Activated CD4-positive, alpha-beta T cell treated with anti-CD3 and anti-CD28 coated beads, Interleukin-2, Interleukin-6, amounts not matched to agents 100 ng/mL and 50 ng/mL, durations not matched to agents 16 hours and 8 hours (primary cell): ENCODE measurements at places on chromosomes 11 and 22.

DNA sequence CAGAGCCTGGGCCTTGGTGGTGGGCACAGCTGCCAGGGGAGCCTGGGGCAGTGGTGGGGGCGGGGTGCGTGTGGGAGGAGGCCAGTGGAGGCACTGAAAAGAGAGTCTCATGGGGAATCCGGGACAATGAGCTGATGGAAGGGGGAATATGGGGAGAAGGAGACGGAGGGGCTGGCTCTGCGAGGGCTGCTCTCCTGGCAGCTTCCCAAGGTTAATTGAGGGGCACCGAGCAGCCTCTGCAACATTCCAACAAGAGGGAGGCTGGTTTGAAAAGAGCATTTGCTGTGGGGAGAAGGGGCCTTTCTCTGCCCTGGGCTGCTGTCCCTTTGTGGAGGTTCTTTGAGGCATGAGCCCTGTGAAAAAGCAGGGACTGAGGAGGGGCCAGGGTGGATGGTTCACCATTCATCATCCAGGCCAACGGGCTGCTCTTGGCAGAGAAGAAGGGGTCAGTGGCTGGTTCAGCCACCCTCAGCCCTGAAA, 9.4 kb upstream of the IGSF9B start:
- DNase-seq, result no peak

DNA sequence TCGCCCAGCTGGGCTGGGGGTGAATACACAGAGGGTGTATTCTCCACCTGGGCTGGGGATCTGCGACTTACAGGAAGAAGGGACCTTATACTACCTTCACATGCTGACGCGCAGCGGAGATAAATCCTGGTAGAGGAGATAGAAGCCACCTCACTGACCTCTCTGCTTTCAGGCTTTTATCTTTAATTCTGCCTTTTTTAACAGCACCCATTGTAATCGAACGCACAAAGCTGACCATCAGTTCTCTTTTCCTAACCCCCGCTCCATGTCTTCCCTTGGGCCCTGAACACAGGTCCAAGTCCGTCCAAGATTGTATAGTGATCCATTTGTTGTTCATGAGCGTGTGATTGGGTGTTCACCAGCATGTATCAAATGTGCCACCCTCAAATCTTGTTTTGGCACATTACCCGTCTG, 664 bp upstream of the LAMTOR1 start:
- no peak for DNase-seq

GRCh38 chr11:7416080-7416479, 69.2 kb upstream of the OLFML1 start:
- DNase-seq, result no peak

DNA sequence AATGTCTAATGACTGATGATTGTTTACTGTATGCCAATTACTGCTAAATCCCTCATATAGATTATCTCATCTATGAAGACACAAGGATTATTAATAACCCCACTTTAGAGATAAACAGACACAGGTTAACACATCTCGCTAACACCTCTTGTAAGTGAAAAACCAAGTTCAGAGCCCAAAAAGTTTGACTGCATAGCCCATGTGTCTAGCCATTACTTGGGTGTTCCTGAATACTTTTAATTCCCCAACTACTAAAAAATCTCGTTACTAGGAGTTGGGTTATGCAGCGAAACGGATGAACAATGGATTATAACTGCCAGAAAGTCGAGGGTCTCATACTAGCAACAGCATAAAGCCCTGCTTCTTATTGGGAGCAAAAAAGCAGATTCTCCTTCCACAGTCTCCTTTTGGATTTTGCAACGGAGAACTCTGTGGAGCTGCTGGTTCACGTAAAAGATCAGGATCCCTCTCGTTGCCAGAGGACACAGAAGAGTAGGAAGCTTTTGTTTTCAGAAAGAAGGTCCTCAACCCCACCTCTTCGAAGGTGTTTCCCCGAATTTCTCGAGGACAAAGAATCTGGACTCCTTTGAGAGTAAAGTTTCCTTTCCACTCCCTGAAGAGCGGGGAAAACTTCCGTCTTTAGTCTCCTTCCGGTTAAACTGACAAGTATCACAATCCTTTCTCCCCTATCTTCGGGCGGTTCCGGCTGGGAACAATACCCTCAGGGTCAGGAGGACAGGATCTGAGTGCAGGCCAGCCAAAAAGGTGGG, 979 bp downstream of the ZBED5 start:
- DNase-seq, result peak; percentile 52

GRCh38 chr11:120027546-120028180, 110.2 kb downstream of the TRIM29 start:
- no peak for DNase-seq

DNA sequence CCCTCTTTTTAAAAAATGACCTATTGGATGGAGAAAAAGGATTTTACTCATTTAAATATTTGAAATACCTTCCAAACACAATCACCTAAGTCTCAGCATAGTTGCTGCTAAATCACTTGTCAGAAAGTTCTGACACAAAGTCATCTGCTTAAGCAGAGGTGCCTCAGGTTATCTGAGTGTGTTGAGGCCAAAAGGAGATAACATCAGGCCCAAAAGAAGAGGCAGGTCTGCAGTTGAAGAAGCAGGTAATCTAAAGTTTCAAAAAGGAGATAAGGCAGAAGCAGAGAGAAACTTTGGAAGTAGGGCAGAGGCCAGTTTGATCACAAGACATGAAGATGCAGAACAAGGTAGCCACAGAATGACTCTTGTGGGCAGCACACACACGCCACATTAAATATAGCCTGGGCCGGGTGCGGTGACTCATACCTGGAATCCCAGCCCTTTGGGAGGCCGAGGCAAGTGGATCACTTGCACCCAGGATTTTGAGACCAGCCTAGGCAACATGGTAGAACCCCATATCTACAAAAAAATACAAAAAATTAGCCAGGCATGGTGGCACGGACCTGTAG, 175.7 kb upstream of the API5 start:
- no peak for DNase-seq

DNA sequence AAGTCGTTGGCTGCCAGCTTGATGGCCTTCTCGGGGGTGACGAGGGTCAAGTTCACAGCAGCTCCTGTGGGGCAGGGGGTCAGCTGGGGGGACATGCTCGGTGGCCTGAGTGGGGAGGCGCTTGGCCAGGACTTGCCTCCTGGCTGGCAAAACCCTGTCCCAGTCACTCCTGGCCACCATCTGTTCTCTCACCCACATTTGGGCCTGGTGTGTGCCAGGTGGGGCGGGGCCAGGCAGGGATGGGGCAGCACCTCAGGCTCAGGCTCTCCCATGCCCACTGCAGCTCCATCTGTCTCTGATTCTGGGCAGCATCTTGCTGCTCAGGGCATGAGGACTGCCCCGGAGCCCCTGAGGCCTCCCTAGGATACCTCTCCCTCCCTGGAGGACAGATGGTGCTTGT, 3.7 kb upstream of the CEND1 start:
- DNase-seq, result no peak

GRCh38 chr22:19853879-19854777, 546 bp downstream of the GNB1L start:
- DNase-seq, result no peak

DNA sequence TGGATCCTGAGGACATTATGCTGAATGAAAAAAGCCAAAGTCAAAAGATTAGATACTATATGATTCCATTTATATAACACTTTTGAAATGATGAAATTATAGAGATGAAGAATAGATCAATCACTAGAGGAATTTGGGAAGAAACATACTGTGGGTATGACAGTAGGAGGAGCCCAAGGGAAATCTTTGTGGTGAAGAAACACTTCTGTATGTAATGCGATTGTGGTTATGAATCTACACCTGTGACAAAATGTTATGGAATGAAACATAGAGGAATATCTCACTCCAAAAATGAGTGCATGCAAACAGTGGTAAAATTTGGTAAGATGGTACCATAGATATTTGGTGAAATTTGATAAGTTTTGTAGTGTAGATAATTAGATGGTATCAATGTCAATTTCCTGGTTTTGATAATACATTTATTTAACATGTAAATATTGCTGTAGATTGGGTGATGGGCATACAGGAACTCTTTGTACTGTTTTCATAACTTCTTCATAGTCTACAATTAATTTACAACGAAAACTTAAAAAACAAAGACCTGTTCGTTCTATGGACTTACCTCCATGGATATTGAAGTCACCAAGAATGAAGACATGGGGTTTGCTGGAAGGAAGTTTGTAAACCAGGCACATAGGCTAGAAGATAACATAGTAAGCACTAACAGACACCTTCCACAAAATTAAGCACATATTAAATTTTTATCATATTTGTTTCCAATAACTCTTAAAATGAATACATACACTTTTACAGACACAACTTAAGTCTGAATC, 11.5 kb downstream of the MRGPRX1 start:
- no peak for DNase-seq

- DNase-seq, result peak; percentile 73
Measured at GRCh38 chr11:16986434-16987204, 27.6 kb downstream of the PLEKHA7 start.

DNA sequence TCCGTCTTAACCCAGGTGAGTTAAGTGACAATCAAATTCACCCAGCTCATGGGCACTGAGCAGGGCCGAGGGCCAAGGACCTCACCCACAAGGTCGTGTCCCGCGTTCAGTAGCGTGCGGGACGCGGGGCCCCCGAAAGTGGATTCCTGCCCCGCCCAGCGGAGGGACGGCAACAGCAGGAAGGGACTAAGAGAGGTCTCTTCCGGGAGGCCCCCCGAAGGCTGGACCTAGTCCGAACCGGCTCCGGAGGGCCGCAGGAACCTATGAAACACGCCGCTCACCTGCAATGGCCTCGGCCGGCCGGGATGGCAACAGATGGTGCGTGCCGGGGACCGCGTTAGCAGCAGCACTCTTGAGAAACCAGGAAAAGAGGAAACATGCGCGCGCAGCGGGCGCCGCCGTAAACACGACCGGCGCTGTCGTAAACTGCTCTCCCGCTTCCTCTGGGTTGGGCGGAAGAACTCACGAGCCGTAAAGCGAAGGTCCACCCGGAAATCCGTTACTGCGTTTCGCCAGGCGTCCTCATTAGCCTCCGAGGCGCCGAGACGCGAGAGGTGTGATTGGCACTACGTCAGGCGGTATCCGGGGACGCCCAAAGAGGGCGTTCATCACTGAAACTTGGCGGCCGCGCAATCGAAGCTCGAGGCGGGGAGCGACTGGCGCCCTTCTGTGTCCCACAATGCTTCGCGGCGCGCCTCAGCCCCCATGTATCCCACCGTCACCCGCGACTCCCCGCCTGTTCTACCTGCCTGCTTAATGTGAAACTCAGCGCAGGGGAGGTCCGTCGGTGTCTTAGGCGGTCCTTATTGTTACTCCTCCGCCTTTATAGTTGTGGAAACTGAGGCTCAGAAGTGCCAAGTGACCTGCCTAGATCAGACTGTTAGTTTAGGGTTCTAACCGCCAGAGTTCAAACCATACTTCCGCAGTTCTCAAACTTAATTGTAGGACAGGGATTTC, at the start of gene EIF3D:
Gene EIF3D, minus strand, starts transcription at position 372 of the 957 bp plus-strand sequence. CDS start 3,045 bp downstream, outside the sequence.
- peak; percentile 99 for DNase-seq

- DNase-seq, result no peak
Measured at GRCh38 chr11:57276169-57276970, 39.3 kb upstream of the APLNR start.

- DNase-seq, result no peak
Measured at GRCh38 chr22:25806579-25806978, 64.6 kb downstream of the MYO18B start.

GRCh38 chr11:2612884-2613571, 86.8 kb downstream of the KCNQ1OT1 start:
- DNase-seq, result no peak
